ENCODE measurements at places on chromosomes 7 and 10.
A peak's percentile ranks its signal among the peaks of the same experiment; 100 is the strongest.

DNA sequence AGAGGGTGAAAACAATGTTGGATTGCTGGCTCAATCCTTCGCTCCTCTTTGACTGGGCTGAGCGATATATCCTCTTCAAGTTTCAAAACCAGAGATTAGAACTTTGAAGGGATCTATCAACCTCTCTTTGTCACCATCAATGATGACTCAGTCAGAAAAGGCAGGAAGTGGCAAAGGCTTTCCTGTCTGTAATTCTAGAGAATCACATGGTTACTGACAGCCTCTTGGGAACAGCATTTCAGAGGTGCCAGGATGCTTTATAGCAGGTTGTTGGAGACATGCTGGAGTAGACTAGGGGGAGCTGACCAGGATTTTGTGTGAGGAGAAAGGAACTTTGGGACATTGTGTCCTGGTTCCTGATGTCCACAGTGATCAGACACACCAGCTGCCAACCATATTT is 81.3 kb downstream of the PRKCQ start:
- no peak for DNase-seq

DNA sequence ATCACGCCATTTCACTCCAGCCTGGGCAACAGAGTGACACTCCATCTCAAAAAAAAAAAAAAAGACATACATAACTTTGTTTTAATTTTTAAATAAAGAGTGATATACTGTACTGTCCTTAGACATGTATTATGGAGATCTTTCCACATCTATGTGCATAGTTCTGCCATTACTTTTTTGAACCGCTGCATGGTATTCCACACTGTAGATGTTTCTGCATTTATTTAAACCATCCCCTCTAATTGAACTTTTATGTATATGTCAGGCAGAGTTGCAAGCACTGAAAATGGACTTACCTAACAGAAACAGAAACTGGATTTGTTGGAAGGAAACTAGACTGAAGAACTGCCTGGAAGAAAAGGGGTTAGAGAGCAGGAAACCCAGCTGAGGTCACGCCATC is 8.5 kb upstream of the ARHGAP19 start:
- DNase-seq, result no peak

- no peak for DNase-seq
These were observed 124.2 kb downstream of the GNAT3 start for GRCh38 chr7:80387634-80388193.

DNA sequence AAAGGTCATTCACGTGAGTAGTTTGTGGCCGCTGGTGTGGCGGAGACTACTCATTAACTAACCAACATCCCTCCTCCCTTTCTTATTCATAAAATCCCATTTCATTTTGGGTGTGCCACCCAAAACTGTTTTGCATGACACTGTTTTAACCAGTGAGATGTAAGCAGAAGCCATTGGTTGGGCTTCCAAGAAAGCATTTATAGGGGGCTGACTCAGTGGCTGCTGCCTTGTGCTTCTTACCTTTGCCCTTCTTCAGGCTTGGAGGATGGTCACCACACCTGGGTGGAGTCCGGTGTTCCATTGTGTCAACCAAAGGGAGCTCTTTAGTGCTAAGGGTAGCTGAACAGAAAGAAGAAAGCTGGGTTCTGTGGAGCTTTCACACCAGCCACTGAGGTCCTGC is 37.2 kb upstream of the EPC1 start:
- no peak for DNase-seq

- DNase-seq, result no peak
These were observed 73.4 kb upstream of the CUX1 start for GRCh38 chr7:101743995-101744360.

DNA sequence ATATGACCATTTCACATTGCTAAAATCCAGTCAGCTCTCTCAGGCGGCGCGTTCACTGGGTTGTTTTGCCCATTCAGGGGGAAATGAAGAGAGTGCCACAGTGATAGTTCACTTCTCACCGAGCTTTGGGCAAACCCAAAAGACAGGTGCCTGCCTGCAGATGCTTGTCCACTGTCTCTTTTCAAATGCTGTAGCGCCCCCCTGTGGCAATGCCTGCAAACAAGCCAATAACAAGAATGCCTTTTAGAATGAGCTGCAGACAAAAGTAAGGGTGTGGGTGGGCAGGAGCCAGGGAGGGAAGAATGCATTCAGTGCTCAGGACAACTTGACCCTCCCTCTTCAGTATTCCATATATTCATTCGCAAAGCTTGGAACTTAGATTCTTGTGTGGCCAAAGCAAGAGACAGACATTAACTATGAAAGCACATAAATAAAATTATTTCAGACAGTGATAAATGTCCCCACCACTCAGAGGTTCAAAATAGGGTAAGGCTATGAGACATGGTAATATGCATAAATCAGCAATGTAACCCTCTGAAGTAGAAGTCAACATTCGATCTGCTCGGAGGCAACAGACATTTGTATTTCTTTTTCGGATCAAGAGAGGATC is 86.9 kb downstream of the JAZF1 start:
- DNase-seq, result peak; percentile 8

- no peak for DNase-seq
These were observed 334.8 kb downstream of the GLRX3 start for GRCh38 chr10:130470973-130471372.

DNA sequence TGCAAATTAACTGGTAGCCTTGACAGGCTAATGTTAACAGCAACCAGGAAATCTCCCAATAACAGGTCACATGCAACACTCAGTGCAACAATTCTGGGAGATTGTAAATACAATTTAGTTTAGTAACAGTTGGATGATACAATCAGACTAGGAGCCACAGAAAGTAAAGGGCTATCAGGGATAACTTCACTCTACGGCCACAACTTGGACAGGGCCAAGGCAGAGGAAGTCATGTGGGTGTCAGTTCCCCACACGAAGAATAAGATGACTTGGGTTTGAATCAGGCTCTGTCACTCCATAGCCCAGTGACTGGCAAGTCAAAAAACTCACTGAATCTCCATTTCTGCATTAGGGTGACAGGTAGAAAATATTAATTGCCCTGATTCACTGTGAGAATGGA is 217.3 kb upstream of the CCDC6 start:
- no peak for DNase-seq

DNA sequence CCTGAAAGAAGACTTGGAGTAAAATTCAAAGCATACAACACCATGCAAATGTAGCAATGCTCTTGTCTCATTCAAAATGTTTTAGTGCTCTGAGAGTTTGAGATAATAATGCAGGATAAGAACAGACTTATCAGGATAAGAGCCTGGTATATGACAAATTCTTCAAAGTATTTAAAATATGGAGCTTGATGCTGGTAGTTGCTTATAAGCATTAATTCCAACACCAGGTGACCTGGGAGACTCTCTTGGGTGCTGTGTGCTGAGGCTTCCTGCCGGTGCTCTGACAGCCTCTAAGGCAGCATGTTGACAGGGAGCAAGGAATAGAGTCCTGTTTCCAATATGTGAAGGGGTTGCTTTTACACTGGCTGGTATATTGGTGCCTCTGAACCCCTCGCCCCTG is 34.8 kb upstream of the SLC26A5 start:
- DNase-seq, result no peak

GRCh38 chr10:24307116-24307515 is 98.2 kb downstream of the KIAA1217 start:
- DNase-seq, result no peak

DNA sequence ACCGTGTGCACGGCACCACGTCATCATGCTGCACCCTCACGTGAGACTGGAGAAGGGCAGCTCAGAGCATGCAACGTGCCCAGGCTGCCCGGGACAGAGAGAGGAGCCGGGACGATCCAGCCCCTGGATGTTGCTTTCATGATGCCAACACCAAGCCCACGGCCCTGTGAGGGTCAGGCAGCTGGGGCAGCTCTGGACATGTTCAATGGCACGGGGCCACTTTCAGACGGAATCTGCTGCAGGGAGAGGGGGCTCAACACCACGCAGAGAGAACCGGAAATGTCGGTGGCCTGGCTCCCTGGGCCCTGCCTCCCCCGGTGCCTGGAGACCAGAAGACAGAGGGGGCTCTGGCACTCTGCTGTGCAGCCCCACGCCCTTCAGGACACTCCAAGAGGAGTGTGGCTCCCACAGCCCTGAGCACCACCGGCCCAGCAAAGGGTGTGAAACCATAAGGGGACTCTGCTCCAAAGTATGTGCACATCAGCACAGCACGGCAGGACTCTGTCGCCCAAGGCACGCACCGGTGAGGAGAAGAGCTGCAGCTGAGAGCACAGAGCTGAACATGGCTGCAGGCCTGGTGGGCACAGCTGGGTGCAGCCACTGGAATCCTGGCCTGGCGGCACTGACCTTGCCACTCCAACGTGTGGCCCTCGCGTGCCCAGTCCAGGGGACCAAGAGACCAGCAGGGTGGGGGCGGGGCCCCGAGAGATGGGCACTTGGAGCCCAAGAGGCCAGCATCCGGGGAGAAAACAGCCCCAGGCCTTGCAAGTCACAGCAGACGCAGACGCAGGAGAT is 70.3 kb upstream of the PDGFA start:
- no peak for DNase-seq

- no peak for DNase-seq
These were observed 91.6 kb upstream of the ANLN start for GRCh38 chr7:36298106-36298505.

- DNase-seq, result no peak
These were observed 28.6 kb upstream of the TNPO3 start for GRCh38 chr7:129083525-129083924.
